ENCODE measurements at places on chromosomes 16 and 17. TPM values are rescaled to one million over a fixed set of nuclear protein-coding genes. Genes with fewer than 3 reads are reported as not detected.

The CCL7 gene
- total RNA-seq, result not detected

The CNTD1 gene
- total RNA-seq, result not detected

The FBXW10B gene
- 2.3 TPM for total RNA-seq

The GPR142 gene
- not detected for total RNA-seq

The ARHGAP23 gene
- total RNA-seq, result 46.2 TPM

The RPL19 gene
- total RNA-seq, result 2,540 TPM

The KRTAP4-9 gene
- total RNA-seq, result not detected

The MPP3 gene
- 9.0 TPM for total RNA-seq

The KRTAP1-5 gene
- total RNA-seq, result not detected

The C17orf67 gene
- 0.95 TPM for total RNA-seq

The CRHR1 gene
- not detected for total RNA-seq

The OTOP2 gene
- not detected for total RNA-seq

The BICDL2 gene
- total RNA-seq, result 0.68 TPM

The NLRC3 gene
- not detected for total RNA-seq

The KRTAP1-3 gene
- not detected for total RNA-seq

The CSH2 gene
- not detected for total RNA-seq

The NRN1L gene
- total RNA-seq, result not detected

The FNDC8 gene
- total RNA-seq, result not detected

The SLC35B1 gene
- total RNA-seq, result 75.4 TPM

The ITGAD gene
- total RNA-seq, result not detected

The CCL4 gene
- not detected for total RNA-seq

The SEC14L5 gene
- 0.03 TPM for total RNA-seq

The KRT36 gene
- not detected for total RNA-seq

The SHBG gene
- not detected for total RNA-seq

The SBK1 gene
- 0.14 TPM for total RNA-seq

The MLLT6 gene
- total RNA-seq, result 25.6 TPM

The CARD14 gene
- total RNA-seq, result 0.04 TPM

The FSCN2 gene
- total RNA-seq, result not detected

The ITGAL gene
- total RNA-seq, result not detected

The CFAP97D1 gene
- total RNA-seq, result not detected

The PPP4C gene
- 147 TPM for total RNA-seq

Measured in foreskin keratinocyte (primary cell).